ENCODE measurements at places on chromosomes 6 and 20.

- no peak for DNase-seq
These were observed 24.2 kb downstream of the GLYATL3 start for GRCh38 chr6:49523901-49524300.

- no peak for DNase-seq
These were observed 131.7 kb downstream of the BCAS1 start for GRCh38 chr20:53938739-53939138.

GRCh38 chr6:2029952-2030351, 215.5 kb downstream of the GMDS start:
- no peak for DNase-seq

- DNase-seq = peak; percentile 62
These were observed 62.5 kb upstream of the LOC128125822 start for GRCh38 chr6:63509652-63510352.

GRCh38 chr6:95249175-95249574, 328.2 kb upstream of the MANEA start:
- no peak for DNase-seq

DNA sequence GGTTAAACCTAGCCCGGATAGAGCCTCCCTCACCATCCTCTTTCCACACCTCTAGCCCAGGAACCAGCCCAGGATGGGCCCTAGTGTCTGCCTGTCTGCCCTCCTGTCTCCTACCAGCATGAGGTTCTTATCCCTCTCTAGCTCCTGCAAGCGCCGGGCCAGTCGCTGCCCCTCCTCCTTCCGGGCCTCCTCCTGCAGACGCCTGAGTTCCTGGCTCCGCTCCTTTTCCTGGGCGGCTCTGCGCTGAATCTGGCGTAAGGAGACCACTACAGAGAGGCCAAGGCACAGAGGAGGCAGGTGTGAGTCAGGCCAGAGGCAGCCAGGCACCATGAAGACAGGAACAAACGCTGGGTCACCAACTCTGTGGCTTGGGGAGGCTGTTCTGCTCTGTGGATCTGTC, 4.3 kb upstream of the PSORS1C2 start:
- DNase-seq = no peak

- DNase-seq = no peak
These were observed 9.0 kb downstream of the METTL24 start for GRCh38 chr6:110348961-110349690.

DNA sequence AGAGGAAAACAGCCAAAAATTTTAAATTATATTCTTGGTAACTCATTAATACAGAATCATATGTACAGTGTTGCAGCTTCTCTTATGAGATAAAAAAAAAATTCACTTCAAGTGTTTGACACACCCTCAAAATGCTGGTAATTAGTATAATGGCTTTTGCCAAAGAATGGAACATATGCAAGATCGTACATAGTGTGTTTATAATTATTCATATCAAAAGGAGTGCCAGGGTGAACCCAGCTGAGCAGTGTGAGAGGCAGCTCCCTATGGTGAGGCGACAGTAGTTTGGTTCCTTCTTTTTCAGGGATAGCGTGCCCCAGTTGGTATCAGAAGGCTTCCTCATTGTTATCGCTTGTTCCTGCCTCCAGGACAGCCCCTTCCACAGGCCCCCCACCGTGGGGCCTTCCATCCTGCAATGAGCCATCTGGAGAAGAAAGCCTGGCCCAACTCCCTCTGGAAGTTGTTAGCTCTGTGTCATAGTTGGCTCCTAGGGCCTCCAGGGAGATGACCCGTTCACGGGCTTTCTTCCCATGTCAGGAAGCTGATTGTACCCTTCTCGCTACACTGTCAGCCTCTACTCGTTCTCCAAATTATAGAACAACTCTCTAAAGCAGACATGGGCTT, 150.7 kb downstream of the FRK start:
- no peak for DNase-seq

- DNase-seq = no peak
These were observed 129.9 kb upstream of the CHD6 start for GRCh38 chr20:41748051-41748450.

DNA sequence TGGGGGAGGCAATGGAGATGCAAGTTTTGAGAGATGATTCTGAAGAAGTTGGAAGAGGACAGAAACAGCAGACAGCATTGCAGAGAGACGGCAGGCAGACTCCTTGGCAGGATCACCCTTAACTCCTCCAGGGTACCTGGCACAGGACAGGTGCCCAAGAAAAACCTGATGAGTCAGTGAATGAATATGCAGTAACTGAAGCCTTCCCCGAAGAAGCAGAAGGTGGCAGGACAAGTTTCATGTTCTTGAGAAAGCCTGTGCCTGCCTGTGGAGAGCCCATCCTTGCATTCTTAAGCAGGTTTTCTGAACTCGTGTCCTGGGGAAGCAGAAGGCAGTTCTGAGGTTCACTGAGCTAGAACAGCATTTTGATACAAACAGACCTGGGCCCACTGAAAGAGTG, 79.6 kb upstream of the SASH1 start:
- DNase-seq = no peak

DNA sequence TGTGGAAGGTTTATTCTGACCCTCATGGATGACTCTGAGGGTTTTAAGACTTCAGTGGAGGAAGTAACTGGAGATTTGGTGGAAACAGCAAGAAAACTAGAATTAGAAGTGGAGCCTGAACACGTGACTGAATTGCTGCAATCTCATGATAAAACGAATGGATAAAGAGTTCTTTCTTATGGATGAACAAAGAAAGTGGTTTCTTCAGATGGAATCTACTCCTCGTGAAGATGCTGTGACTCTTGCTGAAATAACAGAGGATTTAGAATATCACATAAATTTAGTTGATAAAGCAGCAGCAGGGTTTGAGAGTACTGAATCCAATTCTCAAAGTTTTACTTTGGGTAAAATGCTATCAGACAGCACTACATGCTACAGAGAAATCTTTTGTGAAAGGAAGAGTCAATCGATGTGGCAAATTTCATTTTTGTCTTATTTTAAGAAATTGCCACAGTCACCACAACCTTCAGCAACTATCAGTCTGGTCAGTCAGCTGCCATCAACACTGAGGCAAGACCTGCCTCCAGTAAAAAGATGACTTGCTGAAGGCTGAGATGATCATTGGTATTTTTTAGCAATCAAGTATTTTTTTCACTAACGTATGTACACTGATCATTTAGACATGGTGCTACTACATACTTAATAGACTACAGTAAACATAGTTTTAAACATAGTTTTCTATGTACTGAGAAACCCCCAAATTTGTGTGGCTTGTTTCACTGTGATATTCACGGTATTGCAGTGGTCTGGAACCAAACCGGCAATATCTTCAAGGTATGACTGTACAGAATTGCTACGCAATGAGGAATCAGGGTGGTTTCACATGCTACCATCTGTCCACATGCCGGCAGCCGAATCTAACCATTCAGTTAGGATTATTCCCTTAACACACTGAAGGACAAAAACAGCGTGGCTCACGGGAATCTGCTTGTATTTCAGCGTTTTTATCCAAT, 149.0 kb downstream of the MYB start:
- no peak for DNase-seq

- DNase-seq = no peak
These were observed 23.2 kb upstream of the FAM50B start for GRCh38 chr6:3825851-3826581.

- DNase-seq = no peak
These were observed 184.1 kb downstream of the MTFR2 start for GRCh38 chr6:136066005-136066404.
